ENCODE measurements at places on chromosomes 7 and 10. TPM values are rescaled to one million over a fixed set of nuclear protein-coding genes. Genes with fewer than 3 reads are reported as not detected.

DNA sequence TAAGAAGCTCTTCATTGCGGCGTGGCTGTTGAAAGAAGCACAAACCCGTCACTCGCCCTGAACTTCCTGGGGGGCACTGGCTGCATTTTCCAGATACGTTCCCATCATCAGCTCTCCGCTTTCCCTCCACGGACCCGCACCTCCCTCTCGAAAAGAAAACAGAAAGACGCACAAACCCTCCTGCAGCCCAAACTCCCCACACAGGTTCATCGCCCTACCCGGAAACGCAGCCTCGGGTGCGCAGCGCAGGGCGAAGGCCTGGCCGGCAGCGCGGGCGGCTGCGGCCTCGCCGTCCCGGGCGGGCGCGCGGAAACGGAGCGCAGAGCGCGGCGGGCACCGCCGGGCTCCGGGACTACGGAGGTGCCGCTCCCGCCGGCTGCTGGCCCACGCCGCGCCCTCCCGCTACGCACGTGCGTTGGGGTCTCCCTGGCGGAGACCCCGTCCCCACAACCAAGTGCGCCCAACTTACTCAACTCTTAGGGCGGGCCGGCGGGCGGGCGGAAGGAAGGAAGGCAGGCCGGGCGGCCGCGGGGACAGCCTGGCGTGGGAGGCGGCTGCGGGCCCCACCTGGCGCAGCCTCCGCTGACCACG, 822 bp downstream of the ZNF800 start:
- no peak for DNase-seq

DNA sequence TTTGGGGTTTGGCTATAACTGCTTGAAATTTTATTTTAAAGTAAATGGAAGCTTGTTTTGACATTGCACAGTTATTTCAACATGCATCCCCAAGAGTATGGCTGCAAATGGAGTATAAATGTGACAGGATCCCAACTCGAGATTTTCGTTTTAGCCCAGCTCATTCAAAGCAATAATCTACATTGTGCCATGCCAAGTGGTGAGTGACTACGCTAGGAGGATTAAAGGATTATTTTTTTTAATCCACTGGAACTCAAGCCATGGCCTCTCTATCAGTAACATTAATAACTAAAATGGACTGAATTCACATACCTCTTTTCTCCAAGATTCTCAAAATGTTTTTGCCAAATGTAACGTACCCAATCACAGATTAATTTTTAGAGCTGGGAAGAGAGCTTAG, 60.6 kb upstream of the AUTS2 start:
- no peak for DNase-seq

The KIF11 gene
- 16.1 TPM for total RNA-seq

DNA sequence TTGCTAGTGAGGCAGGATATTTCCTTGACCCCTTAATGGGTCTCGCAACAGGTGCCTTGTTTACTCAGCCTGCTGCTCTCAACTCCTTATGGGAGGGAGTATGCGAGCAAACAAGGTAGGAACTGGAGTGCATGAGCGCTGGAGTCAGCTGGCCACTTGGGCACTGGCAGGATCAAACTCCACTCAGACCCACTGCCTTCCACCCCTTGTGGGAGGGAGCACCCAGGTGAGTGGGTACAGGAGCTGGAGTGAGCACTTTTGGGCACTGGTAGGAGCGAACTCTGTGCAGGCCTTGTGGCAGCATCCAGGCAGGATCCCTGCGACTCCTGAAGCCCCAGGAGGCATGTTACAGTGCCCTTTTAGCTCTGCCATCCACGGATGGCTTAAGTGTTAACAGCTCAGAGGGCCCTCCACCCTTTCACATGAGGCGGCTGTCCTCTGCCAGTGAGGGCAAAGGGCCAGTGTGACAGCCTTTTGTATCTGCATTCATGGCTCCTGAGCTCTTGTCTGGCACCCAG, 123.2 kb downstream of the ST7 start:
- DNase-seq, result no peak

GRCh38 chr10:90862908-90863514, 5.2 kb upstream of the HTR7 start:
- peak; percentile 38 for DNase-seq

DNA sequence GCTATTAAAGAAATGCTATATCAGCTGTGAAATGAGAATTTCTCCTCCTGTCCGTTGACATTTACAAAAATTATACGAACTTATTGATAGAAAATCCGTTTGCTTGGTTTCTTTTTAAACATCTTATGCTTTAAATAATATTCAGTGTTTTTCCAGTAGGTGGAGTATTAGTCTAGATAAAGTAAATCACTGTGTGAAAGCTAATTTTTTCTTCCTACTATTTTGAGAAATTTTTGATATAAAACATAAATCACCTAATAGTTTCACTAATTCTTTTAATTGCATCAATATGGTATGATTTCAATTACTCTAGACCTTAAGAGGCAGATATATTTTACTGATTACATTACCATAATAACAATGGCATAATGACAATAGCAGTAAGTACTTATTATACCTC, 335.2 kb upstream of the C7orf33 start:
- DNase-seq, result no peak

The KIAA1217 gene
- 36.0 TPM for total RNA-seq

GRCh38 chr7:10429031-10429430, 544.6 kb upstream of the PHF14 start:
- DNase-seq, result peak; percentile 25

The CABCOCO1 gene
- total RNA-seq, result 0.92 TPM

DNA sequence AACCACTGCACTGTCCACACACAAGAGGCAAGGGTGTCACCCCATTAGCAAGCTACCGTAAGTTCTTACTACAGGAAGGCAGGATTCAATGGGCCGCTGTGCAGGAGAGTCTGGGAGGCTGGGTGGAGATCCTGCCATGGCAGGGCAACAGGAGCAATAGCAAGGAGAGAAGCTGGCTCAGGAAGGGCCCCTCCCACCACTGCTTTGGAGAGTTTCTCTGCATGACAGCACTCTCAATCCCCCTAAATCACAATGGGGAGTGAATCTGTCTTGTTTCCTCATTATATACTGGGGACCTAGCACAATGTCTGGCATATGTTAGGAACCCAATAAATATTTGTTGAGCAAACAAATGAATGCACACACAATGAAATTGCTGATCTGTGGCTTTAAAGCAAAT, 83.2 kb upstream of the SFMBT2 start:
- DNase-seq, result no peak

DNA sequence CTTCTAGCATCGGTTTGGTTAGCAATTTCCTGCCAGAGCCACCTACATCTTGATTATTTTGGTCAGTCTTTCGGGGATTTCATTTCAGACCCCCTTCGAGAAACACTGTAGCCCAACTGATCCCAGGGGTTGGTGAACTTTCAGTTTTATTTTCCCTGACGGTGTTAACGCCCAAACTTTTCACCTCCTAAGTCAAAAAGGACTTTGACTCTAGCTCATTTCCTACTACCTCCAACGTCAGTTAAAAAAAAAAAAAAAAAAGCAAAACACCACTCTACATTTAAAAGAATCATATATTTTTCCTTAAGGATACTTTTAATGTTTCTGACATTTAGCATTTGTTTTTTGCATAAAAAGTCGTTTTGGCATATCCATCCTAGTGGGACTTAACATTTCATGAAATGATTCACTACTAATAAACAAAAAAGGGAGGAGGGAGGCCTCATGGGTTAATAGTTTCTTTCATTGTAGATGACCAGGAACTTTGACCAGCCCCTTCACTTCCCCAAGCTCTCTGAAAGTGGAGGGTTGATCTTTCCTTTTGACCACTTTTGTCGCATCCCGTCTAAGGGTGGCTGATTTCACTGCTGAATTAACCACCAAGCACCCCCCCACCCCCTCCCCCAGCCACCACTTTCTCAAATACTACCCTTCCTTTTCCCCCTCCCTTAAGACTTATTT, 764 bp upstream of the TCF7L2 start:
- no peak for DNase-seq

- peak; percentile 92 for DNase-seq
Measured at GRCh38 chr10:125538947-125539731, 143.8 kb downstream of the TEX36 start.

The AKAP9 gene
- total RNA-seq, result 170 TPM

DNA sequence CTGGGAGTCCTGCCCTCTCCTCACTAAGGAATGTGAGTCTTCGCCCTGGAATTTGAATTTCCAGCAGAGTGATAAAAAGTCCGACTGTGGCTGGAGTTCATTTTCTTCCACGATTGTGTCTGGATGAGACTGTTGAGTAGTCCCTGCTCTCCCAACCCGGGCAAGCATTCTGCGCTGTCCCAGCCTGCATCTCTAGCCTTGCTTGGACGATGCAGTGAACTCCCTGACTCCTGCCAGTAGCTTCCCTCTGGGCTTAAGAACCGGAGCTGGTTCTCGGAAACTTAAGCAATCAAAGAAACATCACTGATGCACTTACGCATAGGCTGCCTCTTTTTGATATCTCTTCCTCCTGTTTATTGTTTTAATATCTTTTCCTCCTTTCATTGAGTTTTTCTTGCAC, 116.0 kb upstream of the FZD8 start:
- DNase-seq, result no peak

DNA sequence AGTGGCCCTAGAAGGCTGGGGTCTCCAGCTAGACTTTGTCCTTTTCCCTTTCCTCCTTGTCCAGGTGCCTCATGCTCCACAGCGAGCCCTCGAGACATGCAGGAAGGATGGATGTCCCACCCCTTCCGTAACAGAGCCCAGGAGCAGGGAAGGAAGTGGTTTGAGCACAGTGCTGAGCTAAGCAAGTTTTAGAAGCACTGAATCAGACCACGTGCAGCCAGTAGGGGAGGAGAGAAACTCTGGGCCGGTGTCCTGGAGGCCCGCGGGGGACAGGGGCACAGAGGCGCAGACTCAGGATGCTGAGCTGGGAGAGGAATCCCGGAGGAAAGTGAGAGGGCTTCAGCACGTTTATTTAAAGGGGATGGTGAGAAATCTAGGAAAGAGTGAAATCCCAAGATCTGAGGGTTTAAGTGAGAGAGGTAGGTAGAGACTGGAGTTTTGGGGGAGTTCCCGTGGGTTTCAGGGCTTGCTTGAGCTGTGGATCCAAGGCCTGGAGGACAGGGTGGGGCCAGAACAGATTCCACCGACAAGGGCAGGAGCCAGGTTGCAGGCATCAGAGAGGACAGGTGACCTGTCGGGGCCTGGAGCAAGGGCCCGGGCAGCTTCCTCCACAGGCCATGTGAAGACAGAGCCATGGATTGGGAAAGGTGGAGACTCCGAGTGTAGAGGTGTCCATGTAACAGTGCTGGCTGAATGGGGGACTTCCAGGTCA, 4.4 kb upstream of the IRF5 start:
- no peak for DNase-seq

DNA sequence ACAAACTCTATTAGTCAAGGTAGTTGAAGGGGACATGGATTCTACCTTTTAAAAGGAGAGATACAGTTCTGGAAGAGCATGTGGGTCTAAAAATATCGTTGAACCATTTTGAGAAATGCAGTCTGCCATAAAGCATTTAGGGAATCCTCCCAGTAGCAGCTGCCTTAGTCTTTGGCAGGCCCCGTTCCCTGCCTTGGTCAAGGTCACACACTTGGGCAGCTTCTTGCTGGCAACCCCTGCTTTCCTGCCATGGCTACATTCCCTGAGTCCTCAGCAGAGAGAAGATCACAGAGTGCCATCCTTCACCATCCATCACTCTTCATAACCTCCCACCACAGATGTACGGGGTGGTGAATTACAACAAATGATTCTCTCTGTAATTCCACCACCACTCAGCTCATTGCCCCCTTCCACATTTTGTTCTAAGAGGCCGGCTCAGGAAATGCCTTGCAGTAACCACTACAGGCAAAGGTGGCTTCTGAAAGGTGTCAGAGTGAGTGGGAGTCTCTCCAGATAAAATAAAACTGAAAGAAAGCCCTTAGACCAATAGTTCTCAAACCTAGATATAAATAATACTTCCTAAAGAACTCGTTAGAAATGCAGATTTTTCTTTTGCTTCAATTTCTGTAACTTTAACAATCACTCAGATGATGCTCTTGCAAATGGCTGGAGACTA, 121.4 kb upstream of the STK17A start:
- peak; percentile 72 for DNase-seq

GRCh38 chr7:150978126-150978789, at the start of gene KCNH2:
TSS of gene KCNH2 (minus strand) at chr7:150978321. CDS start at chr7:150977913, 408 bp downstream.
- peak; percentile 91 for DNase-seq

The PNLIPRP1 gene
- 0.31 TPM for total RNA-seq

DNA sequence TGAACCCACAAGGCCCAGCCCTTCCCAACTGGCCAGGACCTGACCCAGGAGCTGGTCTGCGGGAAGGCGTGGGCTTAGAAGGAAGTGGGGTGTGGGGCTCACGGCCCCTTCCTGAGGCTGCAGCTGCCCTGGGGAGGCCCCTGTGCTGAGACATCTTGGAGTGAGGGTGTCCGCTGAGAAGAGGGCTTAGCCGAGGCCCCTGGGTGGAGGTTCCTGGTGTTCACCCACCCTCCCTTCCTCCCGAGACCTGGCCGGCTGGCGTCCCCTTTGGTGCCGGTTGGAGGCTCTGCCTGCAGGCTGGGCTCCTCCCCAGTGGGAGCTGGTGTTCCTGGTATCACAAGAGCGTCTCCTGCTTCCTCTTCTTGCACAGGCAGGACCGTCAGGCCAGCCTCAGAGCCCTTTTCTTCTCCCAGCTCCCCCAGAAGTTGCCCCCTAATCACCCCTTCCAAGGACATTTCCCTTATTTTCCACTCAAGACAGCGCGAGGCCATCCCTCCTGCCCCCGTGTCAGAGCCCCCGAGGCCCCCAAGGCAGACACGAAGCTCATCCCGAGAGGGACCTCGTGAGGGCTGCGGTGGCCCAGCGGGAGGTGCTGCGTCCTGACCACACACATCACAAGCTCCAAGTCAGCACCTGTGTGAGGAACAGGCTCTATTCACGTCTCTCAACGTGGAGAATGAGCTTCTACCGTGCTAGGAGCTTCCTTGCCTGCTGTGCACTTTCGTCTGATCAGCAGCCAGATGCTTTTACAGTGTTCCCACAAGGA, 25.1 kb upstream of the FAM20C start:
- DNase-seq, result no peak

The NPSR1 gene
- total RNA-seq, result not detected

DNA sequence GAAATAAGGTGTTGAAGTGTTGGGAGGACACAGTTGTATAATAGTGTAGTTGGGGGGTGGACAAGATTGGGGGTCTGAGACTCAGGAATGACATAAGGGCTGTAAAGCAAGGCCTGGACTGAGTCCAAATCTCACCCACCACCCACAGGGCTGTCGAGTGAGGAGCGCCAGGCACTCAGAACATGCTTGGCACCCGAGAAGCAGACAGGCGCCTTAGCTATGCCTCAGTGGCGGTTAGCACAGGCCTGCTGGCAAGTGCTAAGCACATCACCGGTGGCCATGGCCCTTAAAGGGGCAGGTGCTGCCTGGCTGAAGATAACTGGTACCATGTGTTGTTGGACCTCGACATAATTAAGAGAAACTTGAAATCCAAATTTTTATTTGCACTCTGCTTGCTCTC, 90.7 kb downstream of the COL13A1 start:
- no peak for DNase-seq

- DNase-seq, result no peak
Measured at GRCh38 chr7:21355406-21355874, 72.4 kb upstream of the SP4 start.

GRCh38 chr10:17842641-17843040, 33.5 kb downstream of the MRC1 start:
- no peak for DNase-seq

- peak; percentile 54 for DNase-seq
Measured at GRCh38 chr10:809671-810350, 120.3 kb upstream of the DIP2C start.
